ENCODE measurements at places on chromosomes 2 and 18. TPM values are rescaled to one million over a fixed set of nuclear protein-coding genes. Genes with fewer than 3 reads are reported as not detected.

GRCh38 chr2:232600053-232600773, 33.2 kb upstream of the EFHD1 start:
- no peaks in the 10 kb centered on the region for H3K36me3 ChIP-seq

GRCh38 chr2:9830685-9831410, 12.4 kb upstream of the TAF1B start:
- no peak overlapping the region for H3K4me3 ChIP-seq
- H3K27ac ChIP-seq, result peak overlapping the region; percentile 53
- H3K36me3 ChIP-seq, result no peaks in the 10 kb centered on the region

DNA sequence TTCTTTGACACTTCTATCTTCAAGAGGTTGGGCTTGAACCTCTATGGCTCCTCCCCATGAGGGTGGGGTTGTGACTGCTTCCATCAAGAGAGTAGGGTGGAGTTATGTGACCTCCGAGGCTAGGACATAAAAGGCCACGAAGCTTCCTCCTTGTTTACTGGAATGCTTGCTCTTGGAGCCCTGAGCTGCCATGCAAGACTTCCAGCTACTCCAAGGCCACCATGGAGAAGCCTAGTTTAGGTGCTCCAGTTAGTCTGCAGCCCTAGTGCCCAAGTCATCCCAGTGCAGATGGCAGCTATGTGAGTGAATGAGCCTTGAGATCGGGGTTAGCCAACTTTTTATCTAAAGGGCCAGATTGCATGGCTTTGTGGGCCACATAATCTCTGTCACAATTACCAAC, 2.4 kb upstream of the MERTK start:
- H3K27ac ChIP-seq, result no peak overlapping the region
- no peak for DNase-seq
- no peaks in the 10 kb centered on the region for H3K36me3 ChIP-seq
- H3K27me3 ChIP-seq, result no peaks in the 10 kb centered on the region

- no peak overlapping the region for H3K4me3 ChIP-seq
- no peaks in the 10 kb centered on the region for H3K27me3 ChIP-seq
- H3K27ac ChIP-seq, result no peak overlapping the region
- DNase-seq, result no peak
- no peaks in the 10 kb centered on the region for H3K4me1 ChIP-seq
- H3K36me3 ChIP-seq, result no peaks in the 10 kb centered on the region
Observed at GRCh38 chr18:12543697-12544096, 114.2 kb downstream of the SPIRE1 start.

DNA sequence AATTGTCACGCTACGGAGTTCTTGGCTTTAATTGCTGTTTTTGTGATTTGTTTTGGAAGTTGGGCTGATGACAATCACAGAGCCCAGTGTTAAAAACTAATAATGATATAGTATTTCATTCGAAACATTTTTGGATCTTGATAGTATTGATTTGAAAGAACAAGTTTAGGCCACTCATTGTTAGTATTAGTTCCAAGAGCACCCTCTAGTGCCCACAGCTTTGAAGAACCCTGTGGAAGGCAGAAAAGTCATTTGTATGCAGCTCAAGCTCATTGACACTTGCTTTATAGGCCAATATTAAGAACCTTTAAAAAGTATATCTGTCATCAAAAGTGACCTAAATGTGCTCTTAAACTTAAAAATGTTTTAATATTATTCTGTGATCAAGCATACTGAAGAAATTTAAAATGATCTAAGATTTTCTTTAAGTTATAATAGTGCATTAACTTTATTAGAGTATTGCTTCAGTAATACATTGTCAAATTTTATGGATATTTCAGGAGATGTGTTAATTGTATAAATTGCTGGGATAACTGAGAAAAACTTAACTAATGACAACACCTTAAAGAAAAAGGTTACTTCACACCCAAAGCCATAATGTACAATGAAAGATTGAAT, 191.0 kb downstream of the GRB14 start:
- DNase-seq, result no peak
- H3K4me1 ChIP-seq, result no peaks in the 10 kb centered on the region
- no peak overlapping the region for H3K4me3 ChIP-seq
- no peak overlapping the region for H3K27ac ChIP-seq
- H3K27me3 ChIP-seq, result no peaks in the 10 kb centered on the region
- H3K36me3 ChIP-seq, result no peaks in the 10 kb centered on the region

- no peaks in the 10 kb centered on the region for H3K36me3 ChIP-seq
- no peak overlapping the region for H3K27ac ChIP-seq
- peaks cover 8% of the 10 kb centered on the region for H3K4me1 ChIP-seq
- H3K4me3 ChIP-seq, result no peak overlapping the region
- no peaks in the 10 kb centered on the region for H3K27me3 ChIP-seq
Observed at GRCh38 chr18:79374408-79375171, 21.1 kb upstream of the NFATC1 start.

DNA sequence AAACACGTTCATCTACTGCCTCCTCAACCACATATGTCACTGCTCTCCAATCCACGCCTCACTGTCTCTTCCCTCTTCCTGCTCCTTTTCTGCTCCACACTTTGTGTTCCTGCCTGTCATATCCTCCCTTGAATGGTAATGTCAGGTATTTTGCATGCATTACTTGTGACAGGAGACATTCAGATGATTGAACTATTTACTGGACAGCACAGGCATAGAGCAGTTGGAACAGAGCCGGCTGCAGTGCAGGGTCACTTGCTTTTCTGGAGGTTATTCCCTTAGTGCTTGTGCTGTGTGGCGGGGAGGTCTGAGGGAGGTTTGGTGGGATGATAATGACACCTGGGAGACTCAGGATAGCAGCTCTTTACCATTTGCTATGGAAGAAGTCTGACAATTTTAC, 93.8 kb downstream of the LTBP1 start:
- no peaks in the 10 kb centered on the region for H3K27me3 ChIP-seq
- no peak overlapping the region for H3K4me3 ChIP-seq
- H3K36me3 ChIP-seq, result no peaks in the 10 kb centered on the region
- DNase-seq, result no peak
- H3K27ac ChIP-seq, result no peak overlapping the region

Gene HMSD
- total RNA-seq, result not detected

Gene RIT2
- total RNA-seq, result not detected
